ENCODE measurements at places on chromosomes 6 and 20.

- DNase-seq: peak; percentile 46
These were observed 216.3 kb upstream of the ECI2 start for GRCh38 chr6:4351520-4352321.

- DNase-seq: no peak
These were observed 60.9 kb downstream of the FYN start for GRCh38 chr6:111812060-111813038.

DNA sequence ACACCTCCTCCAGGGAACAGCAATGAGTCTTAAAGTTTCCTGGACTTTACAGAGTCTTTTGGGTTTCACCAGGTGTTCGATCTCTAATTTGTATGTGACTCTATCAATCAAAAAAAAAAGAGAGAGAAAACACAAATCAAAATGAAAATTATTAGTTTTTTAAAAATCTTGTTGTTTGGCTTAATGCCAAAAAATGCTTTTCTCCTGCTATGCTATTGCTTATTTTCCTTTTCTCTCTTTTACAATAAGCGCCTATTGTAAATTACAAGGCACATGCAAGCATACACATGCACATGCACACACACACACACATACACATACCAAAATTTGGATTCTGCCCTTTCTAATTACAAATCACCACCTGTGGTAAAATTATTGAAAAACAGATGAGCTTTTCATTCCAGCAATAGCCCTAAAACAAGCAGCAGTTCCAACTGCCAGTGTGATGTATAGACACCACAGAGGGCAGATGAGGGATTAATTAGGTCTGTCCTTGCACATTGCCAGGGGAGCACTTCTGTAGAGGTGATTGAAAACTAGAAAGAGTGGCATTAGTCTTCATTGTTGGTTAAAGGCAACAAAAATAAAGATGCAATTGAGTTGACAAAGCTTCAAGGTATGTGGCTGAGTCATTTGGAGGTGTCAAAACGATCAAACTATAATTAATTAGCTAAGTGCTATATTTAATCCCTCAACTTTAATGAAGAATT is 631.7 kb downstream of the TFAP2B start:
- no peak for DNase-seq

DNA sequence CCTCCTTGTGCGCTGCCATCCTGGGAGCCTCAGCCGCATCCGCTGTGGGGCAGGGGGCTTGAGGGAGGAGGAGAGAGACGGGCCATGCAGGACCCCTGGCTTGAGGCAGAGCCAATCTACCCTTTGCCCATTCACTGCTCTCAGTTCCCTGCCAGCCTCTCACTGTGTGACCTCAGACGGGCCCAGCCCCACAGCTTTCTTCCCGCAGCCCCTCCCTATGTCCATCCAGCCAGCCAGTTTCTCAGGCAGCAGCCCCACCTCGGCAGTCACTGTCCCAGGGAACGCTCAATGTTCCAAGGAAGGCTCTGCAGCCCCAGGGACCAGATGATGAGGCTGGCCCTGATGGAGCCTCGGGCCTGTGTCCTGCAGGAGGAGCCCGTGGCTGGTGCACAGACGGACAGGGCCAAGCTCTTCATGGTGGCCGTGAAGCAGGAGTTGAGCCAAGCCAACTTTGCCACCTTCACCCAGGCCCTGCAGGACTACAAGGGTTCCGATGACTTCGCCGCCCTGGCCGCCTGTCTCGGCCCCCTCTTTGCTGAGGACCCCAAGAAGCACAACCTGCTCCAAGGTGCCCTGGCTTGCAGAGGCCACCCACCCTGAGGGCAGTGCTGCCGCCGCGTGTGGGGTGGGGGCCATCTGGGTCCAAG is 3.9 kb upstream of the TNFRSF6B start:
- no peak for DNase-seq

DNA sequence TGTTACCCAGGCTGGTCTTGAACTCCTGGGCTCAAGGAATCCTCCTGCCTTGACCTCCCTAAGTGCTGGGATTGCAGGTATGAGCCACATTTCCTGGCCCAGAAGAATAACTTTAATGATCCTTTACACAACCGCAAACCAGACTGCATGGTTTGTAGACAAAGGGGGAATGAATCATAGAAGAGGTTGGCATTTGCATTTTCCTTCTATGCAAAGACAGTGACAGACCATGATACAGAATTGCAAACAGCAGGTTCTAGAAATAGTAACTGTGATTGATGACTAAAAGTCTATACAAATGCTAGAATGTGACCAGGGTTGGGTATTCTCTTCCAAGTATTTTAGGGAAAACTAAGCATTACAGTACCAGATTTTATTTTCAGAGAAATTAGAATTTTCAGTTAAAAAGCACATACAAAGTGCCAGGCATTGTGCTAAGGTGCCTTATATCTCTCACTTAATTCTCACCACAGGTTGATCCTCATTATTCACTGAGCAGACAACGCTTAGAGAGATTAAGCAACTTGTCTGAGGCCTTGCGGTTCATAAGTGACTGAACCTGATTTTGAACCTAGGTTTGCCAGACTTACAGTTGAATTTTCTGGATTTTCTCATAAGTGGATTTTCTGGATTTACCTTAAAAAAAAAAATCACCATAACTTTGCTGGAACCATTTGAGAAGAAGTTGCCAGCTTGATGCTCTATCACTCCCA is 146.6 kb downstream of the ZFAND3 start:
- DNase-seq: no peak

DNA sequence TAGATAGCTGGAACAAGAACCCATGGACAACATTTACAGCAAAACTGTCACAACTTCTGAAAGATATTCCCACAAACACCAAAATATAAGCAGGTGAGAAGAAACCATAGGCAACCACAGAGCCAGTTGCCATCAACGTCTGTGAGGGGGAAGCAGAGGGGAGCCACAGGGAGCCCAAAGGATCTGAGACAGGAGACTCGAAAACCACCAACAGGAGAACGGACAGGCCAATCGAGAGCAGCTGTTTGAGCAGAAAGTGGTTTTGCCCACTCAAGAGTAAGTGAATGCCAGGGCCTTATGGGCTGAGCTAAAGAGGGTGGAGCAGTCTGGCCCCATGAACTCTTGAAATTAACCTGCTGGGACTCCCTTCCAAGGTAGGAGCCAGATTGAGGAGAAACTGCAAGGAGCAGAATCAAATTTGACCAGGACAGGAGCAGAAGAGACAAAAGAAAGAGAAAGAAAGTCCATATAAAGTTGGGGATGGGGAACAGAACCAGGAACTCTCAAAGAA is 195.4 kb downstream of the ANKRD60 start:
- no peak for DNase-seq

DNA sequence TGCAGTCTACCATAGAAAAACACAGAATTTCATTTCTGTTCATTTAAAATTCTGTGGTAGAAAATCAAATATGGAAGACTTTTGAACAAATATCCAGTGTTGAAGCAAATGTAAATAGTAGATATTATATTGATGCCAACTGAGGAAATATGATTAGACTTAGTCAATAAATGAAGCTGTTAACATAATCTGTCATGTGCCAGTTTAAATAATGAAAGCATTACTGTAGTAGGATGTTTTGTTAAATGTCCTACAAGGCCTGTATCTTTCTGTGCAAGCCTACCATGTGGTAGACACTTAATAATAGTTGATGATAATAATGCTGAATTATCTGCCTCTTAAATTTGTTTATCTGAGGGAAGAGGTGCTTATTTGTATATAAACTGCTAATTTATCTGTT is 55.9 kb downstream of the CBFA2T2 start:
- no peak for DNase-seq

- DNase-seq: no peak
These were observed 119.6 kb downstream of the PXDC1 start for GRCh38 chr6:3631877-3632276.

DNA sequence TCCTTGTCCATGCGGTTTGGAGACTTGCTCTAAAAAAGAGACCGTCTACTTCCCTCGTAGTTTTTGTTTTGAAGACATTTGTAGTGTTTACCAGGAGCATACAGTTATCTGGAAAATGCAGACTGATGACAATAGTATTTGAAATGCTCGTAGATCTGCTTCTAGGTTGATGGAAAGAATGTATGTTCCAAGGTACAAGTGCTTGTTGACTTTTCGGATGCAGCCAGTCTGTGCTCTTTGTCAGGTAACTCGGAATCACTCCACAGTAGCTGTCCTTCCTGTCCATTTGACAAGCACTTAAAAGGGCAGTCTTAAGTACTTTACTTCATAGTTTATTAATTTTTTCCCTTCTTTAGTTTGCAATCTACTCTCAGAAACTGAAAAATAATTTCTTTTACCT is 194.8 kb downstream of the ESR1 start:
- no peak for DNase-seq

DNA sequence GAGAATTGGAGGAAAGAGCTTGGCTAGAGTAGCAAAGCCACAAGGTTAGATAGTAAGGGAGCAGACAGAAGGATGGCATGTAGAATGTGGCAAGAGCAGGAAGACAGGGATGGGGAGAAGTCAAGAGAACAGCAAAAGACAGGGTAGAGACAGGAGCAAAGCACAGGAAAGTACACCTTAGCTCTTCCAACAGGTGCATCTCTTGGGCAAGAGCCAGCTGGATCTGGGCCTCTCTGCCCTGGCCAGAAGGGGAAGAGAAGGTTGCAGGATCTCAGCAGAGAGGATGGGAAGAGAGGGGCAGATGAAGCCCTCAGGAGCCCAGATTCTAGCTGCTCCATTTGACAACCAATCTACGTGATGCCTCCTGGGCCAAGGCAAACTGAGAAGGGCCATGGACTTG is 16.7 kb downstream of the SCUBE3 start:
- no peak for DNase-seq
